ENCODE measurements at places on chromosomes 13 and 19. TPM values are rescaled to one million over a fixed set of nuclear protein-coding genes. Genes with fewer than 3 reads are reported as not detected.

CGB5 gene
- 3.4 TPM for total RNA-seq

- no peak for DNase-seq
Measured at GRCh38 chr13:112799394-112799793, 109.6 kb downstream of the ATP11A start.

RTBDN gene
- total RNA-seq, result 3.4 TPM

WTIP gene
- total RNA-seq, result 39.5 TPM

C1QTNF9B gene
- total RNA-seq, result not detected

GRCh38 chr13:101520672-101521071 is 68.2 kb downstream of the ITGBL1 start:
- peak; percentile 94 for DNase-seq

ETV2 gene
- 1.4 TPM for total RNA-seq

DNA sequence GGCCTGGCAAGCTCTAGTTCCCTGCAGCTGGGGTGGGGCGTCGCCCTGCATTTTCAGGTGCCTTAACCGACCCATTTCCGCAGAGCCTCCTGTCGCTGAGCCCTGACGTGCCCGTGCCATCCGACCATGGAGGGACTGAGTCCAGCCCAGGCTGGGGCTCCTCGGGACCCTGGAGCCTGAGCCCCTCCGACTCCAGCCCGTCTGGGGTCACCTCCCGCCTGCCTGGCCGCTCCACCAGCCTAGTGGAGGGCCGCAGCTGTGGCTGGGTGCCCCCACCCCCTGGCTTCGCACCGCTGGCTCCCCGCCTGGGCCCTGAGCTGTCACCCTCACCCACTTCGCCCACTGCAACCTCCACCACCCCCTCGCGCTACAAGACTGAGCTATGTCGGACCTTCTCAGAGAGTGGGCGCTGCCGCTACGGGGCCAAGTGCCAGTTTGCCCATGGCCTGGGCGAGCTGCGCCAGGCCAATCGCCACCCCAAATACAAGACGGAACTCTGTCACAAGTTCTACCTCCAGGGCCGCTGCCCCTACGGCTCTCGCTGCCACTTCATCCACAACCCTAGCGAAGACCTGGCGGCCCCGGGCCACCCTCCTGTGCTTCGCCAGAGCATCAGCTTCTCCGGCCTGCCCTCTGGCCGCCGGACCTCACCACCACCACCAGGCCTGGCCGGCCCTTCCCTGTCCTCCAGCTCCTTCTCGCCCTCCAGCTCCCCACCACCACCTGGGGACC is 1.2 kb downstream of the ZFP36 start:
- peak; percentile 35 for DNase-seq

DNA sequence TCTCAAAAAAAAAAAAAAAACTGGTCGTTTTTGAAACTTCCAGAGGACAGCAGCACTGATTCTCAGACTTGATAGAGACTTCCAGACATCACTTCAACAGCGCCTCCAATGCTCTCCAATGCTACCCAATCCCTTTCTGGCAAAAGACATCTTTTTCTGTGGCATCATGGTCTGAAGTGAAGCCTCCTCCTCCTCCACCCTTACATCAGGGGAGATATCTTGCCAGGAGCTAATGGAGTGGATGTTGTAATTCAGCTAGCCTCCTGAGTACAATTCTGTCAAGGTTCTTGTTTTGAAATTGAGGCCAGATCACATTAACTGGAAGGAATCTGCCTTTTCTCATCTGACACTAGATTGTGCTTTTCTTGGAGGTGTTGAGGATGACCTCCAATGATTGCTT is 24.2 kb downstream of the FXYD5 start:
- no peak for DNase-seq

- peak; percentile 73 for DNase-seq
Measured at GRCh38 chr19:14475251-14476073, at the start of gene PTGER1. Gene PTGER1, minus strand, starts transcription at chr19:14475354. Its CDS starts 1,034 bp downstream, at chr19:14474320.

SLC25A41 gene
- total RNA-seq, result 1.7 TPM

DNA sequence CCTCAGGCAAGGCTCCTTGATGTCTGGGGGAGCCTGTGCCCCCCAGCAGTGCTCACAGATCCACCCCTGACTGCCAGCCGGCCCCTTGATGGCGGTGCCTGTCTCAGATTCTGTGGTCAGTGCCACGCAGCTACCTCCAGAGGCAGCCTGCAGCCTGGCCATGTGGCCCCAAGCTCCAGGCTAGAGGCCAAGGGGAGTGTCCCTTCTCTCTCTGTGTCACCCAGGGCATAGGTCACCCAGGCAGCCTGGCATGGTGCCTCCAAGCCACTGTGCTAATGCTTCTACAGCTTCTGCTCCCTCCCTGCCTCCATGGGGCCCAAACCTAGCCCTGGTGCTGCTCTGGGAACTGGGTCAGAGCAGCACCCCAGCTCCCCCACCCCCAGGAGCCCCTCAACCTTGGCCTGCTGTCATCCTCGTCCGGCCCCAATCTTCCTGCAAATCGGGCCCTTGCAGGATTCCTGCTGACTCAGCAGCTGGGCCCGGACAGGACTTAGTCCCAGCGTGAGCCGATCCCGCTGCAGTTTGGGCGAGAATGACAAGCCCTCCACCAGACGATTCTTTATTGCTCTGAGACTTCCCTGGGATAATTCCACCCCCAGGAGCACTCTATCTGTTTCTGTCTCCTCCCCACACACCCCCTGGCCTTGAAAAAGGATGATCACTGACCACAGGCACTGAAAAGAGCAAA is 2.8 kb upstream of the ARL11 start:
- DNase-seq, result no peak

- DNase-seq, result no peak
Measured at GRCh38 chr19:4557144-4557970, 2.1 kb downstream of the SEMA6B start.

- DNase-seq, result no peak
Measured at GRCh38 chr19:48629599-48630295, 7.4 kb downstream of the DBP start.

OR4F17 gene
- not detected for total RNA-seq

WASF3 gene
- 4.0 TPM for total RNA-seq

SIGLEC7 gene
- not detected for total RNA-seq

PTGIR gene
- total RNA-seq, result 1.1 TPM

DNA sequence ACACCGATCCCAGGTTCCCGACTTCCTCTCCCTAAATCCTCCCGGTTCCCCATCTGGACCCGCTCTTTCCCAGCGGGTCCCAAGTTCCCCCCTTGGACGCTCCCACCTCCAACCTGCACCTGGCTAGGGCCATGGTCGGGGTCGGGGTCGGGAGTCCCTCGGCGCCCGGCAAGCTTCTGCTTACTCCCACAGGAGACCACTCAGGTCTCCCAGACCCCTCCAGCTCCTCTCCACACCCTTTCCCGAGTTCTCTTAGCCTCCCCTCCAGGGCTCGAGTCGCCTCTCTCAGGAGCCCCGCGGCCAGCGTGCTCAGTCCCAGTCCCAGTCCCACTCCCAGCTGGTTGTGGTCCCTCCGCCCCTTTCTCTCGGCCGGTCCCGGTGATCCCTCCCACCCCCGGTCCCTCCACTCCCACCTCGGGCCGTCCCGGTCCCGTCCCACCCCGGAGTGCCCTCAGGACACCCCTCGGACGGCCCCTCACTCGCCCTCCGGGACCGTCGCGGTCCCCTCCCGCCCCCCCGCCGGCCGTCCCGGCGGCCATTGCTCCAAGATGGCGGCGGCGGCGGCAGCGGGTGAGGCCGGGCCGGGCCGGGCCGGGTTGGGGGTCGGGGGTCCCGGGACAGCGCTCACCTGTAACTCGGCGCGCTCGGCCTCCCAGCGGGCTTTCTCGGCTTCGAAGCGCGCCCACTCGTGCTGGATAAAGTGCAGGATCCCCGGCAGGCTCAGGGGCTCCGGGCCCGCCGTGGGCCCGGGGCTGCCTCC is at the start of gene FKRP:
TSS of gene FKRP (plus strand) at position 537 of the 760 bp plus-strand sequence. CDS start 9,394 bp downstream, outside the sequence.
- DNase-seq, result no peak

U2AF1L4 gene
- total RNA-seq, result 18.0 TPM

SHISA7 gene
- total RNA-seq, result not detected

DNA sequence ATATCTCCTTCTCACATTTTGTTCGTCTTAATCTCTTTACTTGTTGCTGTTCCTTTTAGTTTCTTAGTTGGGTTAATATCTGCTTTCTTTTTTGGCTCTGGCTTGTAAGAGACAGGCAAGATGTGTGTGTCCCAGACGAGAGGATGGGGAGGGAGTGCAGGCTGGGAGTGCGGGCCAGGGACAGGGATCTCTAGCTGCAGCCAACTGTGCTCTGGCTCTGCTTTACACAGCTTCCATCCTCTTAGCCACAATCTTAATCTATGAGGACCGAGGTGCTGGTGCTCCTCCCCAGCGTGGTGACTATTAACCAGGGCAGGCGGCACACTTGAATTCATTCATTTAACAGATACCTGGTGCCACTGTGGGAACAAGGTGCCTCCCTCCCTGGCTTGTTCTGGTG is 70.9 kb upstream of the WASF3 start:
- no peak for DNase-seq

GRCh38 chr13:31717583-31717982 is 21.7 kb upstream of the RXFP2 start:
- DNase-seq, result no peak

ZNF98 gene
- total RNA-seq, result not detected

DNA sequence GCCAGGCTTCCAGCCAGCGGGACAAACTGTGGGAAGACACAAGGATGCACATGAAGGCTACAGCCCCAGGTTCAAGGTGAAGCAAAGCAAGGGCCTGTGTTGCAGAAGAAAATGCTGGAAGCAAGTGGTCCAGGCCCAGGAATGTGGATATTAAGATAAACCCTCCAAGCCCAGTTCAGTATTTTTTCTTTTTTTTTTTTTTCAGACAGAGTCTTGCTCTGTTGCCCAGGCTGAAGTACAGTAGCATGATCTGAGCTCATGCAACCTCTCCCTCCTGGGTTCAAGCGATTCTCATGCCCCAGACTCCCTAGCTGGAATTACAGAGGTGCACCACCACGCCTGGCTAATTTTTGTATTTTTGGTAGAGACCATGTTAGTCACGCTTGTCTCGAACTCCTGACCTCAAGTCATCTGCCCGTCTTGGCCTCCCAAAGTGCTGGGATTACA is 4.4 kb downstream of the PRDX2 start:
- DNase-seq, result no peak

LINGO3 gene
- not detected for total RNA-seq

DNA sequence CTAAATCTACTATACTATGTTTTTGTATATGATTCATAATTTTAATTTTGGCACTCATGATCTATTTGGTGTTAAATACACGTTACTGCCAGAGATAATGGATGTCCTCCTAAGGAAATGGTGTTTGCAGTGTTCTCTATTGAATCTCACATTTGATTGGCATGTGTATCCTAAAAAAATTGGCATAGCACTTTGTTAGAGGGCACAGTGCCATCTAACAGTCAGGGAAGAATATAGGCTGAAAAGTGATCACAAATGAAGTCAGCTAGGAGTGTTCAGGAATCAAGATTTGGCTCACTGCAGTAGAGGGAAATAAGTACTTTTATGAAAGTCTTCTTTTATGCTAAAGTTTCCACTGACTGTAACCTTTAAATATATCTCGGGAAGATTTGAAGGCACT is 624.6 kb downstream of the GPC6 start:
- DNase-seq, result no peak

DNA sequence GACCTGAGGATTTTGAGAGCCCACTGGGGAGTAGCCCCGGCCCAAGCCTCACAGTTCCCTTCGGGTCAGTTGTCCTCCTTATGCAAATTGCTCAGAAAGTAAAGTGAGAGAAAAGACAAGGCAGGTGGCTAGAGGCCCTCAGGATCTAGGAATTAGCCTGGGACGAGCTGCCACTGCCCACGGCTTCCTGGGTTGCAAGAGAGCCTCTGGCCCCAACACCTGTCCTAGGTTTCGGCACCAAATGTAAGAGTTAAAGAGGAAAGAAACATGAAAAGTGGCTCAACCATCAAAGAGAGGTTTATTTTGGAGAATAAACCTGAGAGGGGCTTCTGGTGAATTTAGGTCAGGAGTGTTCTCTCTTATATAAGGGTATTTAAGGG is 25.6 kb downstream of the TMEM255B start:
- DNase-seq, result no peak

PSG1 gene
- 1.5 TPM for total RNA-seq

- DNase-seq, result no peak
Measured at GRCh38 chr13:87361216-87361615, 310.0 kb upstream of the SLITRK5 start.

DNA sequence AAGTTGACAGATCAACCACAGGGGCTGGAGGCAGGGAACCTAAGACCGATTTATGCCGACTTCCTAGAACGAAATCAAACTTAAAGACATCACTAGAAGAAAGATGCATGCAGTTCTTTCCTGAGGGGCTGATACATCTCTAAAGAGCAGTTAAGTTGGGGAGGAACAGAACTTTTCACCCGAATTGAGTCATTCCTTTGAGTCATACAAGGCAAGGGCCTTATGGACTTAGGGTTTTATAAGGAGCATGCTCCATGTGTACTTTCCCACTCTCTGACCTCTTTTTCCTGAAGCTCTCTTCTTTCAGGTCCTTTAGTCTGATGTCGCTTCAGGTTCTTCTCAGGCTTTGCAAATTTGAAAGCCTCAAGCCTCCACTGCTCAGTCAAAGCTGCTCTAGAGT is 7.9 kb upstream of the FBXL3 start:
- peak; percentile 6 for DNase-seq

VAV1 gene
- 0.14 TPM for total RNA-seq
